ENCODE measurements at places on chromosomes 1 and 21. TPM values are rescaled to one million over a fixed set of nuclear protein-coding genes. Genes with fewer than 3 reads are reported as not detected.

GRCh38 chr1:219660666-219661463 lies 48.0 kb upstream of the ZC3H11B start:
- DNase-seq: peak; percentile 88

- no peak for DNase-seq
Measured at GRCh38 chr21:34205811-34206571, 132.6 kb downstream of the MRPS6 start.

- DNase-seq: peak; percentile 50
Measured at GRCh38 chr1:180571832-180572636, 13.3 kb downstream of the OVAAL start.

DNA sequence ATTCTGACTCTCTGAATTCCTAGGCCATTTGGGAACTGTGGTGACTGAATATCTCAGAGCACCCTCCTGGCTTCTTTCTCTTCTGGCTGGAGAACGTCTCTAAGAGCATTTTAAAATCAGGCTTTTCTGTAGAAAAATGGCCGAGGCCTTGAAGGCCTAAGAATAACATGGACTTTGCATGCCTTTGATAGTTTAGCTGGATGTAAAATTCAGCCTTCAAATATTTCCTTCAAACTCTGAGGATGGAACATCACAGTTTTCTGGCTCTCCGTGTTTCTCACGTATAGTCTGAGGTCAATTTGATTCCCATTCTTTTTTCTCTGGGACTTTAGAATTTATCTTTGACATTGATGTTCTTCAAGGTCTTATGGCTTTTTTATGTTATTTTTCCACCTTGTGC lies 34.0 kb downstream of the ARHGEF16 start:
- DNase-seq: no peak

DNA sequence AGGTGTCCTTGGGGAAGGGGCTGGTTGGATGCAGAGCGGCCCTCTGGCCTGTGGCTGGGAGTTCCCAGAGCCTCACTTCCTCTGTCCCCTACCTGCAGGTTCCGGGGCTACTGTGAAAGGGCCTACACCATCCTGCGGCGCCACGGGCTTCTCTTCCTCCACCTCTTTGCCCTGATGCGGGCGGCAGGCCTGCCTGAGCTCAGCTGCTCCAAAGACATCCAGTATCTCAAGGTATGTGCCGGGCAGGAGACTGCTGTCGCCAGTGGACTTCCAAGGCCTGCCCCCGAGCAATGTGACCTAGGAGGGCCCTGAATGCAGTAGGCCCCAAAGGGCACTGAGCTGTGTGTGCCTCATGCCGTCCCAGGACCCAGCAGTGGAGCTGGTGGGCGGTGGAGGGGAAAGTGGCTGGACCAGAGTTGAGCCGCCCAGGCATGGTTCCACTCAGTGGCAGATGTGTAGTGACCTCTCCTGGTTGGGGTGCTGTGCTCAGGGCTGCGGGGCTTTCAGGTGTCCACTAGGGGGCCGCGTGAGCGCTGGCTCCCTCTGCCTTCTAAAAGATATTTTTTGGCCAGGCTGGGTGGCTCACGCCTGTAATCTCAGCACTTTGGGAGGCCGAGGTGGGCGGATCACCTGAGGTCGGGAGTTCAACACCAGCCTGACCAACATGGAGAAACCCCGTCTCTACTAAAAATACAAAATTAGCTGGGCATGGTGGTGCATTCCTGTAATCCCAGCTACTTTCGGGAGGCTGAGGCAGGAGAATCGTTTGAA lies 73.4 kb downstream of the PIK3CD start:
- DNase-seq: peak; percentile 47

Gene BSND
- total RNA-seq: not detected

DNA sequence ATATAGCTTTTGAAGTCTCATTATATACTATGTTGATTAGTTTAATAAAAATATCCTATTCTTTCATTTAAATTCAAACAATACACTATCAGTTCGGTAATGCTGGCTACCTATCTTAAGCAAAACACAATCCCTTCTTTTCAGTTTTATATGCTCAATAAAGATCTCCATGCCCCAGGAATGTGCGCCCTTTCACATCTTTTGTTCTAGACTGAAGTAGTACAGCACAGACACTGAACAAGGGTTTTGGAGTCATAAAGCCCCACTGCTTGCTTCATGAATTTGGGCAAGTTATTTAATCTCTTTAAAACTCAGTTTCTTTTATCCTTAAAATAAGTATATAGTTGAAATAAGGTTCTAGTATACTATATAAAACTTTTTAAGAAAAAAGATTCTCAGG lies 22.4 kb downstream of the SYDE2 start:
- DNase-seq: no peak

- DNase-seq: no peak
Measured at GRCh38 chr1:175150596-175151319, 41.8 kb downstream of the KIAA0040 start.

DNA sequence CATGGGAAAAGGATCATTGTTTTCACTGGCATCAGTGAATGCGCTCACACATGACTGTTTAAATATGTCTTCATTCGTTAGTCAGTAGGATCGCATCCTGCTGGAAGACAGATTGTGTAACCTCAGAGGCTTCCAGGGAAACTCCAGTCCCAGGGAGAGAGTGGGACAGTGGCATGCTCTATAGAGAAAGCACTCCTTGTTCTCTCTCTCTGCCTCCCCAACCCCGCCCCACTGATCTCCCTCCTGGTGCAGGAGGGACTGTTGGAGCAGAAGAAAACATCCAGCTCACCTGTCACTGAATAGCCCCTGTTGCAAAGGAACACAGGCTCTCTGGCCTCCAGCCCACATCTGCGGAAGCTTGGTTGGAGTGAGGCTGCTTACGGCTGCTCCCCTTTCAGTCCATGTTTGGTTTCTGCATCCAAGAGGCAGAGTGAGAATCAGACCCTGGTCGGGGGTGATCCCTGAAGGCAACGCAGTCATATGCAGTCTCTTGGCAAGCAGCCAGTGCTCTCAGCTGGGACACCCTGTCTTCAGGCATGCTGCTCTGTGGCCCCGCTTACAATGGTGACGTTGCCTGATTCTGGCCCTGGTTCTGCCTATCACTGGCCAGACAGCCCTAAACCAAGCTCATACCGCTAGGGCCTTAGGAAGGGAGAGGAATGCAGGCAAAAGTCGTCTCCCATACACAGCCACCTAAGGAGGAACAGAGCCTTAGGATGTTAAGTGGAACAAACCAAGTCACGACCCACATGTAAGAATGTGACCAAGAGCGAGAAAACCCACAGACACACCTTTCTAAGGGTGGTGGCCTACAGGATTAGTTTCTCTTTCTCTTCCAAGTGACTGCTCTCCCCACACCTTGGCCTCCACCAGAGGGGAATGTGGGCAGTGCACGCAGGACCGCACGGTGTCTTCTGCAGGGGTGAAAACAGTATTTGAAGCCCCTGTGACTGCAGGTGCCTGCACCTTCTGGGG lies 39.7 kb downstream of the BACE2 start:
- DNase-seq: peak; percentile 86

GRCh38 chr1:44073528-44073927 lies 42.3 kb upstream of the SLC6A9 start:
- no peak for DNase-seq

Gene TRIM45
- total RNA-seq: 1.7 TPM

DNA sequence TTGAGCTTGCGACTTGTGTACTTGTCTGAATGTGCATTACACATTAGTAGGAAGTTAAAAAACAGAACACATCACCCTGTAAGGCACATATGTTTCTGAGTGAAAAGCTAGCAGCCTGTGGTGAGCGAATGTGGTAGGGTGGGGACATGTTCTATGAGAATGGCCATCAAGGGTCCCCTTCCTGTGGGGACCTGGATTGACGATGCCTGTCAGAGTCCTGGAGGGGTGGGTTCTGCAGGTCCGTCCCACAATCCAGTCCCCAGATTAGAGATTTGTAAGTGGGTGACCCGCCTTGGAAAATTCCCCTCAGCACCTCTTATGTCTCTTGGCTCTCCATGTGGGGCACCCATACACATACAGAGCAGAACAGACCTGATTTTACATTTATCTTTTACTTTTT lies 40.0 kb downstream of the MTARC1 start:
- no peak for DNase-seq
